ENCODE measurements at places on chromosomes 1 and 21.

- DNase-seq, result no peak
Measured at GRCh38 chr1:43232482-43232881, 37.3 kb upstream of the TMEM125 start.

- no peak for DNase-seq
Measured at GRCh38 chr1:160097151-160097910, 1.1 kb downstream of the IGSF8 start.

- no peak for DNase-seq
Measured at GRCh38 chr21:43864313-43864961, 586 bp upstream of the AGPAT3 start.

- no peak for DNase-seq
Measured at GRCh38 chr1:167345386-167345733, 124.7 kb downstream of the POU2F1 start.

GRCh38 chr1:74427681-74428080, 84.7 kb downstream of the LRRC53 start:
- DNase-seq, result no peak

GRCh38 chr1:3184666-3185065, 115.7 kb downstream of the PRDM16 start:
- no peak for DNase-seq

All from thoracic aorta (tissue), 2 donors.